ENCODE measurements at places on chromosomes 5 and 9. TPM values are rescaled to one million over a fixed set of nuclear protein-coding genes. Genes with fewer than 3 reads are reported as not detected.

- no peak for DNase-seq
Observed at GRCh38 chr5:129652349-129653056, 95.4 kb upstream of the MINAR2 start.

DNA sequence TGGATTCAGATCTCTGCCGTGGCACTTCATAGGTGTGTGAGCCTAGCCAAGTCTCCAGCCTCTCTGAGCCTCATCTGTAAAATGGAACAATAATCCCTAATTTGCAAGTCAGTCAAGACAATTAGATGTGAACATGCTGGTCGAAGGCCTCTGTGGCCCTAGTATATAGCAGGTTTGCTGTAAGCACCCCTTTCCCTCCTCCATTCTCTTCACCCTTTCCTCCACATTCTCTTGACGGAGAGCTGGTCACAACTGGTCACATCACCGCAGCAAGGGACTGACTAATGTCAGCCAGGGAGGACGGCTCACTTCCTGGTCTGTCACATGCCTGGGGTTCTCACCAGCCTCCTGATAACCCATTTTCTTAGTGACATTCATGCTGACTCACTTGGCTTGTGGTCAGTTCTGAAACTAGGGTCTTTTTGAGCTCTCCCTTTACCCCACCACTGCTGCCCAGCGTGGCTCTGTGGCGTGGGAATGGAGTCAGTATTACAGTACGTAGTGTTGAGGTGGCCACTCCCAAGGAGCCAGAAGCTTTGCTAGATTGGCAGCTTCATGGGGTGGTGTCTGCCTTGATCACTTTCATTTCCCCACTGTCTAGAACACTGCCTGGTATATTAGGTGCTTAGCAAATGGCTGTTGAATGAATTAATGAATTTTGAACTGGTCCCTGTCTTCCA lies 47.8 kb downstream of the ERGIC1 start:
- no peak for DNase-seq

OTP gene
- total RNA-seq = not detected

DNA sequence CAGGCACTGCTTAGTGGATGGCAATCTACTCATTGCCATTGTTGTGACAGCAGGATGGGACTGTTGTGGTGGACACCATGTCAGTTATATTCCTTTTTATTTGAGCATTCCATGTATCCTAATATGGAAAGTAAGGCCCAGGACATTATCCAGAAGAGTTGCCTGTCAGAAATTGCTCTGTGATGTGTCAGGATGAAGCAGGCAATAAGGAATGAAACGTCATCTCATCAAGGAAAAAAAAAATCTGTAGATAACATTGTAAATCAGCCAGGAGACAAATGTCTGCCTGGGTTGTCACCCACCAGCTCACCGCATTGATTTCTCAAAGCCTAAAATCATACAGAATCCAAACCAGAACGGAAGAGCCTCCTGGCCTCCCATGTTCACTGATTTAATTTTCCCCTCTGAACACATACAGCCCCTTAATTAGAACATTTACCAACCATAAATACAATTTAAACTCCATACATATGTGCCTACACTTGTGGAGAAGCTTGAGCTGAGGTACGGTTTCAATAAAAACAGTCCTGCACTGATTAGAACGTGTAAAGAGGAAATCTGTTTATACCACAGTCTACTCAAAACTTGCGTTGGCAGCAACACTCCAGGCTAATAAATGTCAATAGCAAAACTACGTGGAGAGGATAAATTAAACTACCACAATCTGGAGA lies 73.9 kb downstream of the FOXD1 start:
- no peak for DNase-seq

GRCh38 chr9:131101207-131101964 lies 5.1 kb downstream of the AIF1L start:
- no peak for DNase-seq

- DNase-seq = no peak
Observed at GRCh38 chr9:105757496-105758251, 63.3 kb downstream of the TMEM38B start.

PPIC gene
- 94.0 TPM for total RNA-seq

DNA sequence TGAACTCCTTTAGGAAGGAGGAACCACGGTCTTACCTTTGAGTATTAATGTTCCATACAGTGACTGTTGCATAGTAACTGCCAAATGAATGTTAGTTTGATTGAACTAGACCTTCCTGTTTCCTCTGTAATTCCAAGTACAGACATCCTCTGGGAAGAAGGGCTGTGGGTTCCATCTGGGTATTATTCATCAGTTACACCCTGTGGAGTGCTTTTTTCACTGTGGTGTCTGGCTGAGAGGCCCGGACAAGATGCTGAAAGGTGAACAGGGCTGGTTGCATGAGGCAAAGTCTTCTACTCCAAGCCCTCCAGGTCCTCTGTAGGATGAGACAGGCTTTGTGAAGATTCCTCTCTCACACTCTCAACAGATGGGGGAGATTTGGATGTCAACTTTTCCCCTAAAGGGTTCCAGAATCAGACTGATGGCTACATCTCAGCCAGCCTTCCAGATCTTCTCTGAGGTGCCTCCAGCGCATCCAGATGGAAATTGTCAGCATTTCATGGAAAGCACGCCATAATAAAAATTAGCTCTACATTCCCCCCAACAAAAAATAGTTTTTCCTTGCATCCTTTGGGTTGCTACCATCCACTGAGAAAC lies 230.9 kb downstream of the GAS1 start:
- no peak for DNase-seq

- DNase-seq = no peak
Observed at GRCh38 chr5:154410008-154410407, 35.8 kb upstream of the SAP30L start.

- DNase-seq = no peak
Observed at GRCh38 chr9:26243726-26244125, 565.5 kb upstream of the TUSC1 start.

DNA sequence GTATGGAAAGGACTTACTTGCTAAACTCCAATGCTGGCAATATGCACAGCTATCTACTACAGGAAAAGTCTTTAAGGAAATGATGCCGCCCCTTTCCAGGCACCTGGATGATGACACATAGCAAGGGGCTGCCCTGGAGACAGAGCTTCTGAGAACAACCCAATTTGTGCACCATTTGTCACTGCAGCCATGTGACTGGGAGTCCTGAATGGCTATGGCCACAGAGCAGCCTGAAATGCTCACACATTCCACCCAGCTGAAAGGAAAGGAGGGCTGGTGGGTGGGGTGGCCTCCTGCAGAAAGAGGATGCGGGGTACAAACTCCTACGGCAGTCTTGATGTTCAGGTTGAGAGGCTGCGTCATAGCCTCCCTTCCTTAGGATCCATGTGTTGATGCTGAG lies 70.1 kb upstream of the FSTL4 start:
- no peak for DNase-seq

C5orf52 gene
- total RNA-seq = not detected

ATG12 gene
- 75.9 TPM for total RNA-seq

SNX18 gene
- 43.6 TPM for total RNA-seq

All from urinary bladder (tissue), 4 donors.